ENCODE measurements at places on chromosomes 1 and 21. TPM values are rescaled to one million over a fixed set of nuclear protein-coding genes. Genes with fewer than 3 reads are reported as not detected.
A peak's percentile ranks its signal among the peaks of the same experiment; 100 is the strongest.

Gene NTRK1
- 0.15 TPM for total RNA-seq

Gene LCE1B
- total RNA-seq, result not detected

GRCh38 chr1:22711071-22711470, 432 bp downstream of the EPHB2 start:
- peaks cover 20% of the 10 kb centered on the region for H3K4me1 ChIP-seq
- no peaks in the 10 kb centered on the region for H3K27me3 ChIP-seq
- DNase-seq, result no peak
- peak overlapping the region; percentile 81 for H3K4me3 ChIP-seq
- no peak overlapping the region for H3K27ac ChIP-seq

DNA sequence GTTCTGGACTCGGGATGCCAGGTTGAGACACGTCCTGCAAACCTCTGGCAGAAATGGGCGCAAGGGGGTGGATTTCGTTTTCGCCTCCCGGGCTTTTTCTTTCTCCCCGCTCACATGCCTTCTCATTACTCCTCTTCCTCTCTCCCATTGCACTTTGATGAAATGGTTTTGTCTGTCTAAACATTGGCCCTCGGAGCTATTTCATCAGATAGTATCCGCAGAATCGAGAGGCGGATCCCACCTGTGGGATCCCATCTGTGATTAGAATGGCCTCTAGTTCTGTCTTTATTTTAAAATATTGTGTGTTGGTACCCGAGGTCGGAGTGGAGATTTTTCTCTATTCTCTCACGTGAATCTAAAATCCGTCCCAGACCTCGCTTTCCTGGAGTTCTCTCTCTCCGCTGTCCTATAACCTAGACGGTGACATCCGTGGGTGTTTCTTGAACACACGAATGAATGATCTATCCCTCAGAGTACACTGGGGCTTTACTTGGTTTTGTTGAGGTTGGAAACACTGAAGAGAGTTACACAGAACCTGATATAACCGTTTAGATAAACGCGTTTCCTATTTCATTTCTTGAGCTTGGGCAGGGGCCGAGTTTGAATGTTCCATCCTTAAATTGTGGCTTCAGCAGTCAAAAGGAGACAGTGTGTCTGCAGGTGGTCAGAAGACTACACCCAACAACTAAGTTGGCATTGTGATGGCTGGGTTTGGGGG, 2.0 kb downstream of the EDARADD start:
- H3K36me3 ChIP-seq, result no peaks in the 10 kb centered on the region
- H3K4me1 ChIP-seq, result no peaks in the 10 kb centered on the region
- no peak for DNase-seq
- H3K27me3 ChIP-seq, result peaks cover 24% of the 10 kb centered on the region
- peak overlapping the region; percentile 70 for H3K4me3 ChIP-seq

- H3K36me3 ChIP-seq, result peaks cover 12% of the 10 kb centered on the region
- H3K27ac ChIP-seq, result peak overlapping the region; percentile 99
- H3K27me3 ChIP-seq, result no peaks in the 10 kb centered on the region
- H3K4me1 ChIP-seq, result peaks cover 68% of the 10 kb centered on the region
These were observed 485 bp downstream of the EFNA1 start for GRCh38 chr1:155127967-155128754.

DNA sequence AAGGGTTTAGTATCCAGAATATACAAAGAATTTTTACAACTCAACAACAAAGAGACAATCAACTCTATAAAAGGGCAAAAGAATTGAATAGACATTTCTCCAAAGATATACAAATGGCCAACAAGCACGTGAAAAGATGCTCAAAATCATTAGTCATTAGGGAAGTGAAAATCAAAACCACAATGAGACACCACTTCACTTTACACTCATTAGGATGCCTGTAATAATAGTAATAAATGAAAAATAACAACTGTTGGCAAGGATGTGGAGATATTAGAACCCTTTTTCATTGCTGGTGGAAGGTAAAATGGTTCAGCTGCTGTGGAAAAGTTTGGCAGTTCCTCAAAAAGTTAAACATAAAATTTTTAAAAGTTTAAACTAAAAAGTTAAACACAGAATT, 7.0 kb upstream of the ABCD3 start:
- H3K27ac ChIP-seq, result no peak overlapping the region
- no peaks in the 10 kb centered on the region for H3K4me1 ChIP-seq
- H3K4me3 ChIP-seq, result no peak overlapping the region

DNA sequence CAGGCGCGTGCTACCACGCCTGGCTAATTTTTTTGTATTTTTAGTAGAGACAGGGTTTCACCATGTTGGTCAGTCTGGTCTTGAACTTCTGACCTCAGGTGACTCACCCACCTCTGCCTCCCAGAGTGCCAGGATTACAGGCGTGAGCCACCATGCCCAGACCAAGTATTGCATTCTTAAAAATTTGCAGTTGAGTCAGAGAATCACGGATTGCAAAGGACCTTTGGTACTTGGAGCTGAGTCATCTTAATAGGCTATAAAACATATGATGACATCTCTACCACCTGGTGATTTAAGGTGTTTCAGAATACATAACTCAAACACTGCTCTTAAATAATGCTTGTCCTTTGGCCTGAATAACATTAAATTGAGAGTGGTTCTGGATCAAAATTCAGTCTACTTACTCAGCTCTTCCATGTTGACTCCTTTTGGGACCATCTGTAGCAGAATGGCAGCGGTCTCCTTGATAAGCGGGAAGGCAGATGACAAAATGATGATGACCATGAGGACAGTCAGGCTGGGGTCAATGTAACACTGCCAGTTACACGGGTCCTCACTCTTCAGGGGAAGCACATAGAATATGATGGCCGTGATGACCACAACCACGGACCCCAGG, 10.4 kb downstream of the SLC30A10 start:
- no peaks in the 10 kb centered on the region for H3K27me3 ChIP-seq
- H3K27ac ChIP-seq, result peak overlapping the region; percentile 3
- H3K36me3 ChIP-seq, result no peaks in the 10 kb centered on the region

Gene MYOM3
- total RNA-seq, result 0.12 TPM

GRCh38 chr1:70583522-70583921, 172.5 kb downstream of the CTH start:
- H3K4me3 ChIP-seq, result no peak overlapping the region
- no peaks in the 10 kb centered on the region for H3K4me1 ChIP-seq
- DNase-seq, result no peak
- no peaks in the 10 kb centered on the region for H3K36me3 ChIP-seq

Gene FAM167B
- 1.3 TPM for total RNA-seq

Gene EFNA1
- 49.9 TPM for total RNA-seq

Gene CD53
- total RNA-seq, result not detected

GRCh38 chr1:97078872-97079271, 357.3 kb downstream of the PTBP2 start:
- H3K4me3 ChIP-seq, result no peak overlapping the region
- no peak overlapping the region for H3K27ac ChIP-seq
- no peak for DNase-seq

GRCh38 chr1:53074313-53075154, 12.5 kb downstream of the PODN start:
- H3K4me1 ChIP-seq, result no peaks in the 10 kb centered on the region
- no peak for DNase-seq
- H3K36me3 ChIP-seq, result no peaks in the 10 kb centered on the region

All from PC-3 (cell line).